ENCODE measurements at places on chromosomes 11 and 22. TPM values are rescaled to one million over a fixed set of nuclear protein-coding genes. Genes with fewer than 3 reads are reported as not detected.

OR52A1 gene
- not detected for total RNA-seq

GRCh38 chr11:20632169-20632532, 32.7 kb downstream of the SLC6A5 start:
- no peaks in the 10 kb centered on the region for H3K27me3 ChIP-seq
- H3K27ac ChIP-seq, result no peak overlapping the region
- H3K4me1 ChIP-seq, result no peaks in the 10 kb centered on the region
- no peak overlapping the region for H3K4me3 ChIP-seq

DNA sequence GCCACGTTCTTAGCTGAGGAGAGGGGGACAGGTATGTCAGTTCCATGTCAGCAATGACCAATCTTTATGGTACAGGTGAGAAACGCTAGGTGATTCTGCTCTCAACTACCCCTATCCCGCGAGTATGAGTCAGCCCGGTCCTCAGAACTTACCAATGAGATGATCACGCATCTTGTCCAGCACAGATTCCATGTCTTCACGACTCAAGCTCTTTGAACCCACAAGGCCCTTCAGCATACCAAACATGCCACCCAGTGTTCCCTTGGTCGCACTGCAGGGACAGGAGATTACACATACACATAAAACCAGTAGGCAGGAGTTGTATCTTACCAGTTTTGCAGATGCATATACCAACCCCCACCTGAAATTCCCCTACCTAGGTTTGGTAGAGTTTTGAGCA, 2.9 kb downstream of the SRPRA start:
- no peak overlapping the region for H3K4me3 ChIP-seq
- no peaks in the 10 kb centered on the region for H3K27me3 ChIP-seq
- H3K4me1 ChIP-seq, result peaks cover 14% of the 10 kb centered on the region

DNA sequence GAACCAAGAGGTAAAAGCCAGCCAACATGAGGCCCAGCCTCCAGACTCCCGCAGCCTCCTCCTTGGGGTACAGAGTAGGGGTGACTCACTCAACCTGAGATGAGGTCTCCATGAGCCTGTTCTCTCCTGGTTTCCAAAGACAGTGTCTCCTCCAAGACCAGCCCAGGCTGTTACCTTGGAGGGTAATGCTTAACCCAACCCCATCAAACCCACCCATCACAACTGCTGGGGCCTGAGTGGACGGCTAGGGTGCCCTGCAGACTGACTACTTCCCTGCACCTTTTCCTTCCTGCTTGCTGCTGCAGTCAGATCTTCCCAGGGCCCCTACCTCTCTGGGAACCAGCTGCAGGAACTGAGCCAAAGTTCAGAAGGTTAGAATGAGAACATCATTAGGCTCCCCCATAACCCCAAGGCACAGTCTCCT, 5.1 kb upstream of the NOL12 start:
- H3K27me3 ChIP-seq, result no peaks in the 10 kb centered on the region
- H3K4me1 ChIP-seq, result peaks cover 39% of the 10 kb centered on the region
- H3K36me3 ChIP-seq, result no peaks in the 10 kb centered on the region

TMPRSS13 gene
- total RNA-seq, result 8.7 TPM

DNA sequence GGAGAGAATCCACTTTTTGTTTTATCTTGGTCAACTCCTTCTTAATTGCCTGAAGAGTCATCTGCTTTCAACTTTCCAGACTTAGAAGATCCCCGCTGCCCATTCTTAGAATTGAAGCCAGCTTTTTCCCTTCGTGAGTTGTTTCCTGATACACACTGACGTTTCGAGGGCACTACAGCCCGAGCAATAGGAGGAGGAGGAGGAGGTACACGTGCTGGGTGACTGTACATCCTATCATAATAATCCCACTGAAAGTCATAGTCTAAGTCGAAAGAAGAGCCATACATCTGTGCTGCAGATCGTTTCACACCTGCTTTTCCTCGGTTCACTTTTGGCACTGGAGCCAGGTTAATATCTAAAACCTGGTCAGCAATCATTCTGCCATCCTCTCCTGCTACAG, 606.1 kb downstream of the DLG2 start:
- DNase-seq, result no peak
- H3K4me3 ChIP-seq, result no peak overlapping the region
- no peaks in the 10 kb centered on the region for H3K27me3 ChIP-seq
- H3K36me3 ChIP-seq, result no peaks in the 10 kb centered on the region
- H3K4me1 ChIP-seq, result no peaks in the 10 kb centered on the region
- H3K27ac ChIP-seq, result no peak overlapping the region

DNA sequence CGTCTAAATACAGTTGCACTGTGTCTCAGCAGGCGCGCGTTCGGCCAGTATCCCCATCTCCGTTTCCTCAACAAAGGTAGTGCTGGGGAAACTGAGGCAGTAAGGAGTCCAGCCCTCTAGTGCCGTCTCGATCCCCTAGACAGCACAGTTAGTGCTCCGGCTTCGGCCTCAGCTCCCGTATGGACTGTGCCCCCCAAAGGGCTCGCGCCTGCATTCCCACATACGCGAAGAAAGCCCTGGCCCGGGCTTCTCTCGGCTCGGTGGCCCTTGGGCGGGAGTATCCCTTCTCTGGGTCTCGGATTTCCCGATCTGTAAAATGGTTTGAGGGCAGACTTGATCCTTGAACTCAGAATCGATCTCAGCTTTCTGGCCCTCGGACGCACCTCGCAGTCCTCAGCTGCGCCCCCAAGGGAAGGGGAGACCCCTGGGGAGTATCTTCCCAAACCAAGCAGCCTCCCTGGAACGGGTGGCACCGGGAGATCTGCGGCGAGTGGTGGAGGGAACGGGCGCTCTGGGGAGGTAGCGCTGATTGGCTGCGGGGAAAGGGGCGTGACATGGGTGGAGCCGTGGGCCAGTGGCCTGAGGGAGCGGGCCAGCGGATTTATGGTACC, 759 bp upstream of the PEX16 start:
- H3K4me3 ChIP-seq, result peak overlapping the region; percentile 97
- H3K4me1 ChIP-seq, result peaks cover 44% of the 10 kb centered on the region
- H3K27me3 ChIP-seq, result no peaks in the 10 kb centered on the region
- peaks cover 2% of the 10 kb centered on the region for H3K36me3 ChIP-seq
- H3K27ac ChIP-seq, result peak overlapping the region; percentile 88
- DNase-seq, result peak; percentile 69

TEX54 gene
- 1.1 TPM for total RNA-seq

Data from B cell (primary cell).